ENCODE measurements at places on chromosomes 12 and 14.

DNA sequence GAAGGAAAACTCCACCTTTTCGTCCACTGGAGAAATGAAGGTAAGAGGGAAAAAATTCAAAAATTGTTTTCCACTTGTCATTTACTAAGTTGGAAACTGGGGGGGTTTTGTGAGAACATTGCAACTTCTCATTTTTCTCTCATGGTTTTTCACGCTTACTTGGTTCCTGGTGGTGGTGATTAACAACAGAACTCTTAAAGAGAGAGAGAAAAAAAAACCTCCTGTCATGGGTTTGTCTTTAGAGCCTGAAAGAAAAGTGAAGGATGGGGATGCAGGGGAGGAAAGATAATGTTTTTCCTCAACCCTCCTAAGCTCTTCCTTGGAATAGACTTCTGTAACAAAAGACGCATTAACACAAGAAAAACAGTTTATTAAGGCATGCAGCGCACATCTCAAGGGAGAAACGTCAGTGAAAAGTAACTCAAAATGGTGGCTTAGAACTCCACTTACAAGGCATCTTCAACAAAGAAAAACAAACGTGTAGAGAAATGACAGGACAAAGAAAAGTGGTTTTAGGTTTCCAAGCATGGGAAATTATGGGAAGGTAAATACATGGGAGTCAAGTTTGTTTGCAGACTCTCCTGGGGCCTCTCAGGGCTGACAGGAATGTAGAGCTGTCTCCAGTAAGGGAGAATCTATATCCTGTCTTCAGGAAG is 81.9 kb upstream of the ATF7IP start:
- DNase-seq: no peak

- DNase-seq: peak; percentile 95
Measured at GRCh38 chr14:32073537-32074189, 3.4 kb upstream of the ARHGAP5 start.

DNA sequence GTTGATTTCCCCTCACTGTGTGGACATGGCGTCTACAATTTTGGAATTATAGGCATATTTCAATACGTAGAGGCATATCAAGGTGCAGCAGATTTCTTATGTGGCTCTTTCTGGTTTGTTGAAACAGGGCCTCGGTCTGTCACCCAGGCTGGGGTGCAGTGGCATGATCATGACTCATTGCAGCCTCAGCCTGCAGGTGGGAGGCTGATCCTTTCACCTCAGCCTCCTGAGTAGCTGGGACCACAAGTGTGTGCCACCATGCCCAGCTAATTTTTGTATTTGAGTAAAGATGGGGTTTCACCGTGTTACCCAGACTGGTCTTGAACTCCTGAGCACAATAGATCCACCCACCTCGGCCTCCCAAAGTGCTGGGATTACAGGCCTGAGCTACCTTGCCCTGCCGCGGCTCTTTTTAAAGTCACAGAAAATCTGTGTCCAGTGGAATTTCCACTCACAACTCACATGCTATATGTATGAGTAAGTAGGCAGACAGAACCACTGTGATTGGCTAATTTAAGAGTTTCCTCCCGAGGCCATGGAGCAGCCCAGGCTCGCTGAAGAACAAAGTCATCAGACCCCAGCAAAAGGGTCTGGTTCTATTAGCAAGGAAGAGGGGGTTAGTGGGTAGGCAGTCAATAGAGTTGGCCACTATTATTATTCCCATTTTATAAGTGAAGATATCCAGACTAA is 9.1 kb downstream of the GNG2 start:
- no peak for DNase-seq

- peak; percentile 24 for DNase-seq
Measured at GRCh38 chr14:32382704-32383103, 53.6 kb downstream of the AKAP6 start.

- DNase-seq: no peak
Measured at GRCh38 chr12:72676556-72676955, 404.4 kb downstream of the TRHDE start.

- no peak for DNase-seq
Measured at GRCh38 chr14:21203470-21204166, 47.8 kb upstream of the OR5AU1 start.

- DNase-seq: no peak
Measured at GRCh38 chr14:63200035-63200740, 4.1 kb upstream of the RHOJ start.

GRCh38 chr12:106717673-106718072 is 56.8 kb upstream of the RIC8B start:
- no peak for DNase-seq

GRCh38 chr12:67354322-67354721 is 85.2 kb downstream of the CAND1 start:
- DNase-seq: peak; percentile 7

DNA sequence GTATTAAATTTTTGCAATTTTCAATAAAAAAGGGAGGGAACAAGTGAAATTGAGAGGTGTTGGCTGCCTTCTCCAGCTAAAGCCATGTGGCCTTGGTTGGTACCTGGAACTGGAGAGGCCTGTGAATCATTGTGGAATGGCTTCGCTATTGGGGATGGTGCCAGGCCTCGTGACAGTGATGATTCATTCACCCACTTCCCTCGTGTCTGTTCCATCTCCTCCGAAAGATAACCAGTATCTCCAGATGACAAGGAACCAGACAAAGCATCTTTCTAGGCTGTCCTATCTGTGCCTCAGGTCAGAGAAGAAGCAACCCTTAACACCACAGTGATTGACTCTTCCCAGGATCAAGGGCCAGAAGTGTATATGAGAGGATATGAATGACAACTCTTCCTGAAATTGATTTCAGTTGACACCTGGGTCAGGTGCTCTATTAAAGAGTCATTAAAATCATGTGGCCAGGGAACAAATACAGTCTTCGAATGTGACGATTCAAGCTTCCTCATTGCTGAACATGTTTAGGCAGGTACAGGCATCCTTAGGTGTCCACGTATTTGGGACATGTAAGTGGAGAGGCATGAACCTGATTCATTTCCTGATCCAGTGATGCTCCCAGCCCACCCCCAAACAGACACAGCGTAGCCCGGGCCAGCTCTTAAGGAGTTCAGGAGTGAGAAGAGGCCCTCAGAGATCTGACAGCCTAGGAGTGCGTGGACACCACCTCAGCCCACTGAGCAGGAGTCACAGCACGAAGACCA is at the start of gene RNASE7:
Gene RNASE7 (plus strand): TSS at position 687 of the 758 bp plus-strand sequence. CDS start 631 bp downstream, outside the sequence.
- DNase-seq: peak; percentile 21
